Stimulated activated CD8-positive, alpha-beta memory T cell treated with anti-CD3 and anti-CD28 coated beads, Interleukin-15, amount 100 ng/mL, for 4 hours (primary cell): ENCODE measurements at places on chromosomes 12 and 14.

GRCh38 chr12:67681105-67681778 lies 32.7 kb downstream of the DYRK2 start:
- DNase-seq, result no peak

DNA sequence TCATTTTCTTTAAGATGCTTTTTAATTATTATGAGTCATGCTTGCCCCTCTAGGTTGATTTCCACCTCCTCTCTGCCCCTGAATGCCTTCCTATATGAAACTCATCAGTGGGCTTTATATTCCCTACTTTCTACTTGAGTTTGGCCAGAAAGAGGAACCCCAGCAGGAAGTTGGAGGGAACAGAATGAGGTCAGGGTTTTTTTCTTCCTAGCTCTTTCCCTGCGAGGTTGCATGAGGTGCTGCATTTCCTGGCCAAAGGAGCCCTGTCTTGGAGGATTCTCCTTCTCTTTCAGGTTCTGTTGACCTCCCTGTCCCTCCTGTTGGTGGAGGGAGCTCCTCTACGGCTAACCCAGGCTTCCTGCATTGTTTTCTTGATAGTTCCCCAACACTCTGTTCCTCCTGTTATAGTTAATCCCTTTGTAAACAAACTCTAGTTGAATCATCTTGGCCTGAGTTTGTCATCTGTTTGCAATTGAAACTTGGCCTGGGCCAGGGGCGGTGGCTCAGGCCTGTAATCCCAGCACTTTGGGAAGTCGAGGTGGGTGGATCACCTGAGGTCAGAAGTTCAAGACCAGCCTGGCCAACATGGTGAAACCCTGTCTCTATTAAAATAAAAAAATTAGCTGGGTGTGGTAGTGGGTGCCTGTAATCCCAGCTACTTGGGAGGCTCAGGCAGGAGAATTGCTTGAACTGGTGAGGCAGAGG lies 15.3 kb upstream of the SPIC start:
- no peak for DNase-seq

DNA sequence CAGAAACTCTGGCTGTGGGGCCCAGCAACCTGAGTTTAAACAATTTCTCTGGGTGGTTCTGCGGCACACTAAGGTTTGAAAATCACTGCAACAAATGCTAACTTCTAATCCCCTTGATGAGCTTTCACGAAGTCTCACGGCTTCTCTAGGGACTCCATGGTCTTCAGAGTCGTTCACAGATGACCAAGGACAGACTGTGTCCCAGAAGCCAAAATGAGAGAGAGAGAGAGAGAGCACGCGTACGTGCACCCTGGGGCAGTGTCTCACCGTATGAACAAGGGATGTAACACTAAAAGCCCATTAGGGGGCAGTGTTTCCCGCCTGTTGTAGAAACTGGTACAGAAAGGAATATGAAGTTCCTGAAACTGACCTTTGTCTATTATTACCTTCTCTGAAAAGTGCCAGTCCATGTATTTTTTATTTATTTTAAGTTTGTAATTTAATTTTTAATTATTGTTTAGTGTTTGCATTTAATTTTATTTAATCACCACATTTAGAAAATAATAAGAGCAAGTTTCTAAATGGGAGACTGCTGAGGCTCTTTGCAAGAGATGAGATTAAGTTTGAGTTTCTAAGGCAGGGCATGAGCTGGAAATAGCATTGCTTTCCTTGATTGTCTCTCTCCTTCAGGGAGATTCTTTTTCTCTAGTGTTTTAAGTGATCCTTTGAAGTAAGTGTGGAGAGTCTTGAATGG lies 3.4 kb downstream of the APOLD1 start:
- DNase-seq, result no peak

- no peak for DNase-seq
These were observed 44.7 kb upstream of the SINHCAF start for GRCh38 chr12:31370531-31371255.

- no peak for DNase-seq
These were observed 126.0 kb upstream of the ATP2B1 start for GRCh38 chr12:89834676-89835075.

DNA sequence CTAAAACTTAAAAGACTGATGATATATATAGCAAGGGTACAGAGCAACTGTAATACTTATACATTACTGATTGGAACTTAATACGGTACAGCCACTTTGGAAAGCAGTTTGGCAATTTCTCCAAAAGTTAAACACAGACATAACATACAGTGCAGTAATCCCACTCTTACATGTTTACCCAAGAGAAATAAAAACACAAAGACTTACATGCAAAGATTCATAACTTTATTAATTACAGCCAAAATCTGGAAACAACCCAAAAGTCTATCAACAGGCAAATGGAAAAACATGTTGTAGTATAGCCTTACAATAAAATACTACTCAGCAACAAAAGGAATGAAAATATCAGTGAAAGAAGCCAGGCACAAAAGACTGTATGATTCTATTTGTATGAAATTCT lies 84.6 kb downstream of the GARIN6 start:
- DNase-seq, result no peak

DNA sequence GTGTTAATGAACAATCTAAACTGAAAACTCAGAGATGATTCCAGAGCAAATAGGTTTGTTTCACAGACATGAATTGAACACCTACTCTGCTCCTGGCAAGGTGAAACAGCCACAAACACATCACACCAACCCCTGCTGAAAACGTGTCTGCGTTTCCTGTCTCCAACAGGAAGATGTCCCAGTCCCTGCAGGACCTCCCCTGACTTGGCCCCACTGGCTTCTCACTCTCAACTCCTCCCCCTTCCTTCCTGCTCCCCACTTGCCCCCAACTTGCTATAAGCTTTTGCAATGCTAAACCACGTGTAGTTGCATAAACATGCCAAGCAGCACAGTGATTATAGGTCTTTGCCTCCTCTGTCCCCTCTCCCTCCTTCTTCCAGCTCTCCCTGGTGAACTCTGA lies 567.6 kb downstream of the BCL11B start:
- DNase-seq, result peak; percentile 4

DNA sequence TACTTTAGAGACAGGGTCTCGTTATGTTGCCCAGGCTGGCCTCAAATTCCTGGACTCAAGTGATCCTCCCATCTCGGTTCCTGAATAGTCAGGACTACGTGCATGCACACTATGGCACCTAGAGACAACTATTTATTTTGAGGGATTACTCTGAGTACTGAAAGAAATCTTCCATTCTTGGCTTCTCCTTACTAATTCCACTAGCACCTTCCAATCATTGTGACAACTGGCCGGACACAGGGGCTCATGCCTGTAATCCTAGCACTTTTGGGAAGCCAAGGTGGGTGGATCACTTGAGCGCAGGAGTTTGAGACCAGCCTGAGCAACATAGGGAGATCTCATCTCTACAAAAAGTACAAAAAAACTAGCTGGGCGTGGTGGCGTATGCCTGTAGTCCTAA lies 42.1 kb upstream of the MTERF2 start:
- DNase-seq, result no peak

DNA sequence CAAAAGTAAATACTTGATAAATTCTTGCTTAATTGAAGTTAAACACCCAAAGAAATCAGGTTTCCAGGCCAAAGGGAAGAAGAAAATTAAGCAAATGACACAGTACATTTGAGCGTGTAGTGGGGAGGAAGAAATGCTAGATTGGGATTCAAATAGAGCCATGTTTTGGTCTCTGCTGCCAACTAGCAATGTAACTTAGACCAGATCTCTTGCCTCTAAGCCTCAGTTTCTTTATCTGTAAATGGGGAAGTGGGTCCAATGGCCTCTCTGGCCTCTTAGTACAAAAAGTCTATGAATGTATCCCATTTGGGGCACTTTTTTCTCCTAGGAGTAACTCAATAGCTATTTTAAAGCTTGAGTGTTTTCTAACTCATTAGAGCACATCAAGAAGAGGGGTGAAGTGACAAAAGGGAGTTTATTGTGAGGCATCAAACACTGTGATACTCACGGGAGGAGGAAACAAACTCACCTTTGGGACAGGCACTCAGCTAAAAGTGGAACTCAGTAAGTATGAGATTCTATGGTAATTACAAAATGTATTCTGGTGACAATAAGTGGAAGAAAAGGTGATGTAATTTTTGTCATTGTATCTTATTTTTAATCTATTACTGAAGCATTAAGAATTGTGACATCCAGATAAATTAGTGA lies 55.8 kb downstream of the DAD1 start:
- DNase-seq, result no peak

GRCh38 chr12:461425-461824 lies 1.7 kb downstream of the B4GALNT3 start:
- DNase-seq, result no peak

GRCh38 chr12:11716794-11717518 lies 67.5 kb downstream of the ETV6 start:
- no peak for DNase-seq

- no peak for DNase-seq
These were observed 32.1 kb downstream of the SPX start for GRCh38 chr12:21558100-21558679.

DNA sequence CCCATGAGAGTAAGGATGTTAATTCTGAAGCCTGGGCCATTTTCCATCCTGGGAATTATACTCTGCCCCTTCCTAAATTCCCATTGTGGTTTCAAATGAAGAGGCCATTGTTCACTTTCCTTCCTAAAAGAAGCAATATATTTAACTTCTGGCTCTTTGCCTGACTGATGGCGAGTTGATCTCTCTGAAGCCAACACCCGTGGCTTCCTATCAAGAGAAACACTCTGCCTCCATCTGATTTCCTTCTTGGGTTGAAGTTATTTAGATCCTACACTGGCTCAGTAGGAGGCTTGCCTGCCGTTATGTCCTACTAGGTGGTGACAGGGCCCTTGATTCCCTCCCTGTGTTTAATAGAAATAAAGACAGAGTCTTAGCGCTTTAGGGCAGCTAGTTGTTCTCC lies 97.4 kb downstream of the PRKCH start:
- DNase-seq, result no peak

GRCh38 chr12:24073170-24073810 lies 123.8 kb upstream of the SOX5 start:
- DNase-seq, result no peak

GRCh38 chr12:62793256-62794217 lies 141.4 kb downstream of the PPM1H start:
- DNase-seq, result peak; percentile 30
